H4 (cell line): ENCODE measurements at places on chromosomes 5 and 9. TPM values are rescaled to one million over a fixed set of nuclear protein-coding genes. Genes with fewer than 3 reads are reported as not detected.

Gene KIF4B
- 0.02 TPM in 1 of 2 replicates, not detected in the other for total RNA-seq

Gene C9orf50
- total RNA-seq = not detected in 2 replicates

- no peak for DNase-seq
Observed at GRCh38 chr5:111930905-111931461, 174.0 kb upstream of the NREP start.

- DNase-seq = no peak
Observed at GRCh38 chr5:116144103-116144502, 59.3 kb downstream of the COMMD10 start.
